ENCODE measurements at places on chromosomes 16 and 17.

DNA sequence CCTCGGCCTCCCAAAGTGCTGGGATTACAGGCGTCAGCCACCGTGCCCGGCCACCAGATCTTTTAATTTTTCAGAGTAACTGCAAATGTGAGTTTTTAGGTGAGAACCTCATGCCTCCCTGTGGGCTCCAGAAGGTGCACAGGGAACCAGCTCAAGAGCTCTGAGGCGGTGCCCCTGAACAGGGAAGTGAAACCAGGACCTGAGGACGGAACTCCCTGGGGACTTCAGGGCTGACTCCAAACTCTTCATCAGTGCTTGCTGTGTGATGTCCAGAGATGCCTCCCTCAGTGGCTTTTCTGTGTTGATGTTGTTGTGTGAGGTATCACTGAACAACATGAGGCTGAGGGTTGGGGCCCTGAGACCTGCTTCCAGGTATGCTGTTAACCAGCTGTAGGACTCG, 23.8 kb downstream of the SLC12A3 start:
- DNase-seq: no peak

DNA sequence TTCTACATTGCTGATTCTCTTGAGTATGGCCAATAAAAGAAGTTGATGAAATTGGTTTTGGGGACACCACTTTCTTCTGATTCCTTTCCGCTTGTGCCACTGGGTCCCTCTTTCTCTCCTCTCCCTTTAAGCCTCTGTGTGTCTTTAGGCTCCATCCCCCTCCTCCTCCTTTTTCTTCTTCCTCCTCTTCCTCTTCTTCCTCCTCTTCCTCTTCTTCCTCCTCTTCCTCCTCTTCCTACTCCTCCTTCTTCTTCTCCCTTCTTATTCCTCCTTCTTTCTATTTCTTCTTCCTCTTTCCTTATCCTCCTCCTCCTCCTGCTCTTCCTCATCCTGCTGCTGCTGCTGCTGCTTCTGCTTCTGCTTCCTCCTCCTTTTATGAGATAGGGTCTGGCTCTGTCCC, 93.7 kb downstream of the CHD9NB start:
- DNase-seq: no peak

DNA sequence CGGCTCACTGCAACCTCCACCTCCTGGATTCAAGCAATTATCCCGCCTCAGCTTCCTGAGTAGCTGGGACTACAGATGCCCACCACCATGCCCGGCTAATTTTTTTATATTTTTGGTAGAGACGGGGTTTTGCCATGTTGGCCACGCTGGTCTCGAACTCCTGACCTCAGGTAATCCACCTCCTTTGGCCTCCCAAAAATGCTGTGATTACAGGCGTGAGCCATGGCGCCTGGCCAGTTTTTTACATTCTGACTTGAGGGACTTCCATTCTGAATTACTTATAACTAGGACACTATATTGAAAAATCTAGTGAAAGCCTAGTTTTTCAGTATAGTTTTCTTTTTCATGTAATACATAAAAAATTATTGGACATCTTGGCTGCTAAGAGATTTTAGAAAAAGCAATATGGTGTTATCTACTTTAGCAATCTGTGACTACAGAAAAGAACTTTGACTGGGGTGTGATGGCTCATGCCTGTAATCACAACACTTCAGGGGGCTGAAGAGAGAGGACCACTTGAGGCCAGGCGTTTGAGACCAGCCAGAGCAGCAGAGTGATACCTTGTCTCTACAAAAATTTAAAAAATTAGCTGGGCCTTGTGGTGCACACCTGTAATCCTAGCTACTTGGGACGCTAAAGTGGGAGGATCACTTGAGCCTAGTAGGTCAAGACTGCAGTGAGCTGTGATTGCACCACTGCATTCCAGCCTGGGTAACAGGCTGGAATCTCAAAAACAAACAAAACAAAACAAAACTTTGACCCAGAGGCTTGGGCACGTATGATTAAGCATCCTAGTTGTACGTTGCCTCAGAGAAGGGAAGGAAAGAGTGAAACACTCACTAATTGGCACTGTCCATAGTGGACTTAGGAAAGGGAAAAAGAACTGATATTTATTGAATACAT, 26.8 kb upstream of the GOSR1 start:
- DNase-seq: no peak

DNA sequence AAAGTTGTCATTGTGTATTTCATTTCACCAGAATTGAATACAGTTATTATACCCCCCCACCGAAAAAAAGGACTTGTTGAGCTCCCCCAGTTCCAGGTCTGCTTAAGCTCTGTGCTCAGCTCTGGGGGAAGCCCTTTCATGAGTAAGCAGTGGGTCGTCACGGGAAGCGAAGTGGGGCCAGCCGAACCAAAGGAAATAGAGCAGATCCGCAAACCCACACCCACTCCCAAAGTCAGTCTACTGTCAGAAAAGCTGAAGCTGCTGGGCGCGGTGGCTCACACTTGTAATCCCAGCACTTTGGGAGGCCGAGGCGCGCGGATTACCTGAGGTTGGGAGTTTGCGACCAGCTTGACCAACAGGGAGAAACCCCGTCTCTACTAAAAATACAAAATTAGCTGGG, 50.1 kb downstream of the PECAM1 start:
- DNase-seq: no peak

DNA sequence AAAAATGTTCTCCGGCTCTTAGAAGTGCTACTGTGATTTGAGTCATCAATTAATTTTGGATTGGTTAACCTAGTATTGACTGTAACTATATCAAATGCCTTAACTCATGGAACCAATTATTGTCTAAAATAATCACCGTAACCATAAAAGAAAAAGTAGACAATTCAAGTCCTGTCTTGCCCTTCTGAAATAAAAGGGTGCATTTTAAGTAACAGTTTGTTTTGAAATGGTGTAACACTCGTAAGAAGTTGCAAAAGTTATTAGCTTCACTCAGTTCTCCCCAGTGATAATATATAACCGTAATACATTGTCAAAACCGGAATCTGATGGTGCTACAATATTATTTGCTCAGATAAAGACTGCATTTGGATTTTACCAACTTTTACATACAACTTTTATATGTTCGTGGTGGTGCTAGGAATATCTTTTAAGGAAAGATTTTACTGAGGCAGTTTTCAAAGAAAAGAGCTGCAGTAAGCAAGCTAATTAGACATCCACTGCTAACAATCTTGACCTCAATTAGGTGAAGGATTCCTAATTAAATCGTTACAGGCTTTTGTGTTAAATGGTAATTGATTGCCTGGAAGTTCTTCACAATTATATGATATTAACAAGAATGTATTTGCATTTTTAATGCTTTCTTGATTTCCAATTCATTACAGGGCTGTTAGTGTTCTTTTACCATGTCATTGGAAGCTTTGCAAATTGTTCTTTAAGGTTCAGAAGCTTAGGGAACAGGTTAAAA, 413.1 kb upstream of the MON1B start:
- no peak for DNase-seq

DNA sequence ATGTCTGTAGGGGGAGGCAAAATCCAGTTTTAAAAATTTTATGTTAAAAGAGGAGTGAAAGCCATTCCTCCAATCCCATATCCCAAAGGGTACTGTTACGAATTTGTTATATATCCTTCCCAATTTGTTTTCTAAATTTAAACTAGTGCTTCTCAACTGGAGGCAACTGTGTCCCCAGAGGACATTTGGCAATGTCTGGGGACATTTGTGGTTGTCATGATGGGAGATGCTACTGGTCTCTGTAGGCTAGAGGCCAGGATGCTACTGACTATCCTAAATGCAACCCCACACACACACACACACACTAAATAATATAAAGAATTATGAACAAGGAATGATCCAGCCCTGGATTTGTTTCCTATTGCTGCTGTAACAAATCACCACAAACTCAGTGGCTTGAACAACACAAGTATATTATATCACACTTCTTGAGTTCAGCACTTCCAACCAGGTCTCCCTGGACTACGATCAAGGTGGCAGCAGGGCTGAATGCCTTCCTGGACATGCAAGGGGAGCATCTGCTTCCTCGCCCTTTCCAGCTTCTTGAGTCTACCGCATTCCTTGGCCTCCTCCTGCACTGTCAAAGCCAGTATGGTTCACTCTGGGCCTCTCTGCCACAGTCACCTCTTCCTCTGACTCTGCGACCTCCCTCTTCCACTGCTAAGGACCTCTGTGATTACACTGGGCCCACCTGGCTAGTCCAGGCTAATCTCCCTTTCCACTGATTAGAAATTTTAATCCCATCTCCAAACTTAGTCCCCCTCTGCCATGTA, 30.1 kb downstream of the ARHGAP17 start:
- no peak for DNase-seq

GRCh38 chr16:84461413-84462295, 42.8 kb downstream of the MEAK7 start:
- DNase-seq: no peak

GRCh38 chr16:23642246-23642774, 1.0 kb downstream of the DCTN5 start:
- DNase-seq: no peak
